Activated naive CD4-positive, alpha-beta T cell treated with anti-CD3 and anti-CD28 coated beads, Interleukin-2, amount 10 ng/mL, durations not matched to agents 7 days and 5 days (primary cell): ENCODE measurements at places on chromosomes 3 and 15.

DNA sequence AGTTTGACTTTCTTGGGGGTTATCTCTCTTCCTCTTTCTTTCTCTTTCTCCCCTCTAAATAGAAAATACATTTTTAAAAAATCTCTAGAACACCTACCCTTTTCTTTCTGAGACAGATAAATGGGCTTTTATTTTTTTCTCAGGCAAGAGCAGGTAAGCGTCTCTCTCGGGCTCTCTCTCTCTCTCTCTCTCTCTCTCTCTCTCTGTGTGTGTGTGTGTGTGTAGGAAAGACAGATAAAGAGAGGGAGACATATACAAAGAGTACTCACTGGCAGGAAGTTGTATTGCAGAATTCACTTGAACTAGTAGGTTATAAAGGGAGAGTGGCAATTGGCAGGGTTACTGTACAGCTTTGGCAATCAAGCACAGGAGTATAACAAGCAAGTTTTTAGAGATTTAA lies 118.1 kb upstream of the LSAMP start:
- H3K27me3 ChIP-seq, result no peaks in the 10 kb centered on the region
- no peak for DNase-seq
- H3K36me3 ChIP-seq, result no peaks in the 10 kb centered on the region
- H3K27ac ChIP-seq, result no peak overlapping the region
- H3K4me3 ChIP-seq, result no peak overlapping the region

- peaks cover 3% of the 10 kb centered on the region for H3K27me3 ChIP-seq
- no peak for DNase-seq
- H3K36me3 ChIP-seq, result no peaks in the 10 kb centered on the region
- no peak overlapping the region for H3K4me3 ChIP-seq
- H3K27ac ChIP-seq, result no peak overlapping the region
These were observed 115.0 kb downstream of the ALDH1A2 start for GRCh38 chr15:57950381-57950946.

DNA sequence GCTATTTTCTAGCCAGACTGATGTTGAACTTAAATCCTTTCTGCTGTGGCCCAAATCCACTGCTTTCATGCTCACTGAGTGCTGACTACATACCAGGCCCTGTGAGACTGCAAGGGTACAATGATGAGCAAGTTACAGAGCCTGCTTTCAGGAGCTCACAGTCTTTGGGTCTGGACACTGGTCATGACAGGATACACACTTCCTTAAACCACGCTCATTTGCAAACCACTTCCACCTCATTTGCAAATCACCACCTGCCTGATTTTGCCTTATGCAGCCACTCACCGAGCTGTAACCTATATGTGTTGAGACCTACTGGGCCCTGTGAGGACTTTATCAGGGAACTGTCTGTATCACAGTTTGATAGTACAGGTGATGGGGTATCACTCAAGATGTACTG lies 50.2 kb upstream of the LRRC58 start:
- no peak overlapping the region for H3K27ac ChIP-seq
- DNase-seq, result no peak
- H3K36me3 ChIP-seq, result no peaks in the 10 kb centered on the region
- H3K4me1 ChIP-seq, result no peaks in the 10 kb centered on the region

GRCh38 chr3:160044121-160044520 lies 55.5 kb downstream of the IL12A start:
- peaks cover under 1% of the 10 kb centered on the region for H3K4me1 ChIP-seq
- H3K27ac ChIP-seq, result no peak overlapping the region
- H3K36me3 ChIP-seq, result no peaks in the 10 kb centered on the region
- peaks cover 30% of the 10 kb centered on the region for H3K27me3 ChIP-seq
- DNase-seq, result no peak

DNA sequence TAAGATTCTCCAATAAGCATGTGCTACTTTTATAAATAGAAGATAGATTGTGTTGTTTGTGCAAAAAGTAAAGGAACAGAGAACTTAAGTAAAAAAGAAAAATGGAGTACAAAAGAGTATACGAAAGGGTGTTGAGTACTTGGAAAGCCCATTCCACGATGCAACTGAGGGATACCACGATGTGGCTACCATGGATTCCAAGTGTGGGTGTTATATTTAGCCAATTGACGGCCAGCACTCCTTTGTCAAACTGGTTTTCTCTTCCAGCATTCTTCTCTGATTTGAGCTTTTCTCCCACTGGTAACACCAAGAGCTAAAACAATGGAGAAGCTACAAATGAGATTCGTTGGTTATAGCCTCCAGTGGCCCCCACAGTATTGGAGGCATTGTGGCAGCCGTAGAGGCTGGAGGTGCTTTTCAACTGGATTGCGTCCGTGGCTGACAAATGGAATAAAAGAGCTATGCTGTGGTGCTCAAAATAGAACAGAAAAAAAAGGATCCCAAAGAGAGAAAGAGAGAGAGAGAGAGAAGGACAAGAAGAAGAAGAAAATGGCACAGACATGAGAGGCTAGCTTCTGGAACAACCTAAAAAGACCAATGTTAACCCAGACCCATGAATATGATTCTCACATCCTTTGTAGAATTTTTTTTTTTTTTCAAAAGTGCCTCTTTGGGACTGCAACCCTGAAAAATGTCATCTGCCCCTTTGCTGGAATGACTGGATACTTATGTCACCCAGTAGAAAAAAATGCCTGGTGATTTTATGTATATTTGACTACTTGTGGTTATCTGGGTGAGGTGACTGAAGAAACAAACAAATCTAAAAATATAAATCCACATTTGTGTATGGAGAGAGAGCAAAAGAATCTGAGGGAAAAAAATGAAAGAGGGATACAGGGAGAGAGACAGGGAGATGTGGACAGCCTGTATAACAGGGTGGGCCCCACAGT lies 345.1 kb downstream of the RORA start:
- H3K4me3 ChIP-seq, result no peak overlapping the region
- no peak overlapping the region for H3K27ac ChIP-seq
- H3K27me3 ChIP-seq, result peaks cover under 1% of the 10 kb centered on the region
- H3K4me1 ChIP-seq, result no peaks in the 10 kb centered on the region
- H3K36me3 ChIP-seq, result no peaks in the 10 kb centered on the region

- H3K27me3 ChIP-seq, result peaks cover 66% of the 10 kb centered on the region
- H3K27ac ChIP-seq, result no peak overlapping the region
- H3K36me3 ChIP-seq, result no peaks in the 10 kb centered on the region
- H3K4me1 ChIP-seq, result peaks cover 6% of the 10 kb centered on the region
- peak; percentile 62 for DNase-seq
- H3K4me3 ChIP-seq, result peak overlapping the region; percentile 67
These were observed 7.5 kb upstream of the PGPEP1L start for GRCh38 chr15:99014803-99015697.

DNA sequence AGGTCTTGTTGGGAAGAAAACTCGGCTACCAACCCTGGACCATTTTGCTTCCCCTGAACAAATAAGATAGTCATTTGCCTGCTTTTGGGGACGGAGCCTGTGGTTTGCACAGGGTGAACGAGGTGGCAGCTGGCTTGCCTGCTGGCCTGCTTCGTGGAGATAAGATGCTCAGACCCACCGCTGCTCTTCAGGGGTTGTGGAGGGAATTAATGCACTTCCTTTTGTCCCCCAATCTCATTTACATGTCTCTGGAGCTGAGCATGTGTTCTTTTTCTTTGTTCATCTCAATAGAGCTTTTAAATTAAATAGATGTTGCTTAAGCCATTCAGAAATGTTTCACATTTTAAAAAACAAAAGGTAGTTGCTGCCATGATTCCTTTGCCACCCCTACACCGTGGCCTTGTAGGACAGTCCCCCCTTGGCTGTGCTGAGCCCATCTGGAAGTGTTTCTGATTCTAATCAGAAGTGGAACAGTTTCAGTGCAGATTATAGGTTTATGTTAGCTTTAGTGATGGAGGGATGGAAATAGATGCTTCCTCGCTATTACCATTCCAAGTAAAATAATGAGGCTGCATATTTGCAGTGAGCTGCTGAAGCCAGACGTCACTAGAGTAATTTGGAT lies 25.6 kb downstream of the APBA2 start:
- no peak for DNase-seq
- H3K36me3 ChIP-seq, result peaks cover 1% of the 10 kb centered on the region
- H3K27ac ChIP-seq, result no peak overlapping the region
- H3K4me1 ChIP-seq, result peaks cover 3% of the 10 kb centered on the region
- H3K4me3 ChIP-seq, result no peak overlapping the region

DNA sequence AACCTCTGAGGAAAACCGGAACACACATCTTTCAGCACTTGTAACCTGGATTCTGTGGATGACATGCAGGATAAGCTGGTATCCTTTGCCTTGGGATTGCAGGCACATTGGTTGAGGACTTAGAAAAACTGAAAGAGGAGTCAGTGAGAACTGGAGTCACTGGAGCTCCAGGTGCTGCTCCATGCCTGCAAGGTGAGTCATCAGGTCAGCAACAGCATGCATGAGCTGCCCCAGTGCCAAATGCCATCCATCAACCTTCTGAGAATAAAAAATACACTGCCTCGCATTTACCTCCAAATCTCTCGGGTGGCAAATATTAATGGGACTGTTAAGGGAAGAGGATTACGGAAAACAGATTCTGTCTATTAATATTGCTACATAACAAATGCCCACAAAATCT lies 729.1 kb downstream of the NTRK3 start:
- DNase-seq, result no peak
- no peak overlapping the region for H3K27ac ChIP-seq
- no peaks in the 10 kb centered on the region for H3K27me3 ChIP-seq
- no peak overlapping the region for H3K4me3 ChIP-seq
- H3K36me3 ChIP-seq, result no peaks in the 10 kb centered on the region
- H3K4me1 ChIP-seq, result no peaks in the 10 kb centered on the region

- no peak overlapping the region for H3K4me3 ChIP-seq
- H3K27me3 ChIP-seq, result no peaks in the 10 kb centered on the region
- H3K27ac ChIP-seq, result no peak overlapping the region
- H3K4me1 ChIP-seq, result peaks cover 74% of the 10 kb centered on the region
These were observed 22.2 kb downstream of the ANP32A start for GRCh38 chr15:68798346-68799094.

- H3K4me1 ChIP-seq, result peaks cover 52% of the 10 kb centered on the region
- no peak for DNase-seq
- H3K36me3 ChIP-seq, result peaks cover 11% of the 10 kb centered on the region
- peak overlapping the region; percentile 85 for H3K27ac ChIP-seq
- peaks cover 98% of the 10 kb centered on the region for H3K27me3 ChIP-seq
These were observed 790 bp downstream of the SKOR1 start for GRCh38 chr15:67825881-67826716.

DNA sequence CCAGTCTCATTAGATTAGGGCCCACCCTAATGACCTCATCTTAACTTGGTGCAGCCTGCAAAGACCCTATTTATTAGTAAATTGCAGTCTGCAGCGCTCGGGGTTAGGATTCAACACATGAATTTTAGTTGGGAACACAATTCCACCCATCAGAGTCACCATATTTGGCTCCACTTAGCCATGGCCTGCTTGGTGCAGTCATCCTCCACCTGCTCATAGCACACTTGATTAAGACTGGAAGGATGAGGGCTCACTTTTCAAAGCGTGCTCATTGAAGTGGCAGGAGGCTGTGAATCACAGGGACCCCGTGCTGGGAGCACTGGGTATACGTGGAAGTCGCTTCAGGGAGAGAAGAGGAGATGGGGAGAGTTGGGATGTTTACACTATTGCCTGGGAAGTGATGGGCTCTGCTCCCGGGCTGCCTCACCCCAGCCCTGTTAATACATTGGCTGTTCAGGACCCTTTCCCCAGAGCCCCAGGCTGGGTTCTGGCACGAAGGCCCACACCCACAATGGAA lies 68.2 kb downstream of the ASB7 start:
- no peak overlapping the region for H3K4me3 ChIP-seq
- H3K36me3 ChIP-seq, result no peaks in the 10 kb centered on the region
- H3K27me3 ChIP-seq, result peaks cover 2% of the 10 kb centered on the region
- no peaks in the 10 kb centered on the region for H3K4me1 ChIP-seq
- H3K27ac ChIP-seq, result no peak overlapping the region
- DNase-seq, result no peak

DNA sequence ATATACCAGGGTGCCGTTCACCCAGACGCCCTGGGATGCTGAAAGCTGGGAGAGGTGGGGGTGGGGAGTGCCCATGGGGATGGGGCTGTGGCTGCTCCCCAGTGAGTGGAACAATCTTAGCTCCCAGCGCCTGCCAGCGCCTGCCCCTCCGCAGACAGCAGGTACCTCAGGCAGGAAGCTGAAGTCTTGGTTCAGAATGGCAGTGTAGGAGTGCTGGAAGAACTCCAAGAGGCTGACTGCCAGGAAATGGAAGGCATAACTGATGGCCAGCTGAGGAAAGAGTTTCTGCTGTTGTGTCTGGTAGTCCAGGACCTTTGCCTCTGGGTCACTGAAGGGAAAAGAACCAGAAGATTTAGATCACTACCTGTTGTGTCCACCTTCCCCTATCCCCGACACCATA lies 8.4 kb downstream of the ACOX2 start:
- no peak overlapping the region for H3K27ac ChIP-seq
- H3K27me3 ChIP-seq, result peaks cover 9% of the 10 kb centered on the region
- no peak for DNase-seq
- no peaks in the 10 kb centered on the region for H3K36me3 ChIP-seq
- peaks cover 7% of the 10 kb centered on the region for H3K4me1 ChIP-seq

DNA sequence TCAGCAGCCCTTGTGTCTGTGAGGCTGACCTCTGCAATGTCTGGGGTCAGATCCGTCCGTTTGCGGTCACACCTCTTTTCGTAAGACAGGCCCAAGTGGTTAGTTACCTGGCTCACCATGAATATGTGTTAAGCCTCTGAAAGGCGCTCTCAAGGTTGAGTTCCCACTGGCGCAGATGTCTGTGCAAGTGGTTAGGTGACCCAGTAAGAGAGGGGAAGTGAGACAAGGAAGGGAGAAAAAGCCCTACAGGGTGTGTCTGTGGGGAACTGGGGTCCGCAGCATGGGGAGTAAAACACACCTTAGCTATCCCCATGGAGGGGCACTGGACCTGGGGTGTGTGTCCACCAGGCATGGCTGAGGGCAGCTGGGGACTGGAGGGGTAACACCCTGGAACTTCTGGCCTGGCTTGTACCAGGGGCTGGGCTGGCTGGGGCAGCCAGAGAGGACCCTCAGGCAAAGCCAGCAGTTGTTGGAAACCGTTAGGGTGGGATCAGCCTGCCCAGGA lies 391.6 kb upstream of the PROK2 start:
- H3K4me3 ChIP-seq, result no peak overlapping the region
- H3K4me1 ChIP-seq, result peaks cover 15% of the 10 kb centered on the region
- H3K27me3 ChIP-seq, result peaks cover 43% of the 10 kb centered on the region

DNA sequence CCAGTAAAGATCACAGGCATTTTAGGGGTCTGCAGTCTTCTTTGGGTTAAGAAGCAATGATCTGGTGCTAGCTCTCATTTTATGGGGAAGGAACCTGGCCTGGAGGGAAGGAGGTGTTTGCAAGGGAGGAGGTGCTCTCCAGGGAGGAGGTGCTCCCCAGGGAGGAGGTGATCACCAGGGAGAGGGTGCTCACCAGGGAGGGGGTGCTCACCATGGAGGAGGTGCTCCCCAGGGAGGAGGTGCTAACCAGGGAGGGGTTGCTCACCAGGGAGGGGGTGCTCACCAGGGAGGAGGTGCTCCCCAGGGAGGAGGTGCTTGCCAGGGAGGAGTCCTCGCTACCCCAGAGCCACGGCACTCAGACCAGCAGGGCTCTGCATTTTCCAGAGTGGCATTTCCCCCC lies 115.7 kb downstream of the TLE3 start:
- no peaks in the 10 kb centered on the region for H3K4me1 ChIP-seq
- no peak for DNase-seq
- H3K27ac ChIP-seq, result no peak overlapping the region
- H3K36me3 ChIP-seq, result no peaks in the 10 kb centered on the region
- no peak overlapping the region for H3K4me3 ChIP-seq
- peaks cover 53% of the 10 kb centered on the region for H3K27me3 ChIP-seq

- H3K4me3 ChIP-seq, result no peak overlapping the region
- H3K27me3 ChIP-seq, result no peaks in the 10 kb centered on the region
- H3K36me3 ChIP-seq, result no peaks in the 10 kb centered on the region
- DNase-seq, result no peak
- H3K4me1 ChIP-seq, result no peaks in the 10 kb centered on the region
These were observed 244.9 kb downstream of the FGF12 start for GRCh38 chr3:192482391-192482790.
